ENCODE measurements at places on chromosomes 4 and X.
A peak's percentile ranks its signal among the peaks of the same experiment; 100 is the strongest.

- peak; percentile 41 for DNase-seq
Measured at GRCh38 chr4:110085131-110085530, 113.3 kb downstream of the ELOVL6 start.

GRCh38 chrX:135923353-135923752, 29.8 kb downstream of the SAGE1 start:
- DNase-seq: no peak

DNA sequence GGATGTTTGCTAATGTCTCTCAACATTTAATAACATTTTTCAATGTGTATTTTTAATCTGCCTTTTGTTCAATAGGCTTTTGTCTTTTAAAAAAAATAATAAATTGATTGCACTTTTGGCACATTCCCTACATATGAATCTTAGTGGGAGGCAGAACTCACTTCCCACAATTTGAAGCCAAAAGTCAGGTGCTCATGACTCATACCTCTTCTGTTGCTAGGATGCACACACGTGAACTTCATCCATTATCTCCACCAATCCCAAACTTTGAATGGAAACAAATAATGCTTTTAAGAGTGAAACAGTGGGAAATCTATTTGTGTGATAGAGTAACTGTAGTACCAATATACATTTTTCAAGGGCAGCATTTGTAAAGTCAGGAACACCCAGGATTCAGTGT, 260.5 kb downstream of the IQCM start:
- DNase-seq: no peak

GRCh38 chr4:90515191-90515590, 388.0 kb downstream of the CCSER1 start:
- no peak for DNase-seq

DNA sequence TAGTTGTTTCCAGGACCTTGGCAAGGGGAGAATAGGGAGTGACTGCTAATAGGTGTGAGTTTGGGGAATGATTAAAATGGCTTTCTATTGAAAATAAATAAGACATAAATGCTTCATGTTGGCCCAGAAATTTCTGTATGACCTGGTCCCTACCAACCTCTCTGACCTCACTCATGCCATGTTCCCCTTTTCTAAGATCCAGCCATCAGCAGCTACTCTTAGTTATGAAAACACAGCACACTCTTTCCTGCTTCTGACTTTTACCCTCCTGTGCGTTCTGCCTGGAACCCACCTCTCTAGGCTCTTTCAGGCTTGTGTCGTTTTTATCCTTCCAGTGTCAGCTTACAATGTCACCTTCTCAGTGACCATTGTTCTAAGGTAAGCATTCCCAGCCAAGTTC, 14.8 kb upstream of the CXCL5 start:
- DNase-seq: no peak

DNA sequence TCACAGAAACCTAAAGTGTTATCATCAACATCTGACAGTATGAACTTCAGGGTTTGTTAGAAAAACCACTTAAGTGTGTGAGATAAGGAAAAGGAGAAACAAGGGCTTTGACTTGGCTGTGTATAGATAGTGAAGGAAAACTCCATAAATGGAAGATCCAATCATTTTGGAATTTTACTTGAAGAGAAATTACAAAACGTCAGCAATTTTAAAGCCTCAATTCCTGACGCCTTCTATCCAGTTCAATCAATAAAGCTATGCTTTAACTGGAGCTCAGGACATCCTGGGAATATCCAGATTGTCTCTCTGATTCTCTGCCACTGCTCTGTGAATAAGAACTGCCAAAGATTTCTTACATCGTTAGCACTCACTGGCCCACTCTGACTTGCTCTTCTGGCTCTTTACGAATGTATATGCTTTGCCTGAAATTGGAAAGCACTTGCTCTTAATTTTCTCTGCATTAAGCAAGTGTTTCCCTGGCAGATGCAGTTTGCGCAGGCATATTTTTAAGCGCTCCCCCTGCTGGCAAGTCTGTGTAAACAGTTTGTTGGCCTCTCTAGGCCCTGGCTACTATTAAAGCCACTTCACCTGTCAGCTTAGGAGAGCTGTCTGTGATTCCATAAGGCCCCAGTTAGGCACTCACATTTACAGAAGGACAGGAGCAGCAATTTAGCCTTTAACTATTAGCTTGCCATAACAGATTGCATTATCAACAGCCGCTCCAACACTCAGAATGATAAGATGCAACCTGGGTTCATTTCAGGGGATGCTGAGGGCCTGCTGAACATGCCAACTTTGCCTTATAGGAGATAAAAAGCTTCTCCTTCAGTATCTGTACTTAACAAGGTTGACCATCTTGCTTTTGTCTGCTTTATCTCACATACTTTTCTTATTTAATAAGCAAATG, 251.4 kb upstream of the DDX53 start:
- no peak for DNase-seq

GRCh38 chr4:76799140-76799539, 98.8 kb downstream of the SOWAHB start:
- no peak for DNase-seq

DNA sequence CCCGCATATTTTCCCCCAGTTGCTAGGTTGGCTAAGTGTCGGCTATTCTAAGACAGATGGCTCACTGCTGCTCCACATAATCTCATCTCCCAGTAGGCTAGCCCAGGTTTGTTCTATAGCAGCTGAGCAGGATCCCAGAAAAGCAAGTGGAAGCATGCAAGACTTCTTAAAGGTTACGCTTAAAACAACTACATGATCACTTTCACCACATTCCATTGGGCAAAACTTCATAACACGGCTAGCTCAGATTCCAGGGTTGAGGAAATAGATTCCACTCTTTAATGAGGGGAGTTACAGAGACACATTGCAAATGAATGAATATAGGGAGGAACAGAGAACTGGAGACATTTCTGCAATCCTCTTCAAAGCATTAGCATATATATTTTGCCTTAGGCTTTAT, 12.9 kb upstream of the RAB33B start:
- DNase-seq: no peak

- no peak for DNase-seq
Measured at GRCh38 chr4:77788990-77789389, 30.2 kb downstream of the CNOT6L start.

DNA sequence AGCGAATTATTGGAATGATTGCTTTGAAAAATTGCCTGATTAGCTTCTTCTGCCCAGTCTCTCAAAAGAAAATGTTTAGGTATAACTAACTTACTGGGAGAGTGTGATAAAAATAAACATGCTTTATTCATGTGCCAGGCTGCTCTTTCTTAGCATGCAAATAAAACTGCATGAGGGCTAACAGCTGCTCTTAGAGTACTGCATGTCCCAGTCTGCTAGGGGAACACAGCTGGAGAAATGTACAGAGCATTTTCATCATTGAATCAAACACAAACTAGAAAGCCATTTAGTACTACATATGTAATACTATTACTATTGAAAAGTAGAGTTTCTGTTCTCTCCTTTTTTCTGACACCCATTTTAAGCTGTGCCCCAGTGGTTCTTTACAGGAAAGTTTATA, 726.0 kb downstream of the GRID2 start:
- no peak for DNase-seq

GRCh38 chr4:143403553-143403820, 66.8 kb downstream of the GAB1 start:
- no peak for DNase-seq

- no peak for DNase-seq
Measured at GRCh38 chrX:14028473-14028872, 1.2 kb downstream of the GEMIN8 start.

- DNase-seq: no peak
Measured at GRCh38 chrX:43317378-43317777, 338.7 kb upstream of the MAOA start.

DNA sequence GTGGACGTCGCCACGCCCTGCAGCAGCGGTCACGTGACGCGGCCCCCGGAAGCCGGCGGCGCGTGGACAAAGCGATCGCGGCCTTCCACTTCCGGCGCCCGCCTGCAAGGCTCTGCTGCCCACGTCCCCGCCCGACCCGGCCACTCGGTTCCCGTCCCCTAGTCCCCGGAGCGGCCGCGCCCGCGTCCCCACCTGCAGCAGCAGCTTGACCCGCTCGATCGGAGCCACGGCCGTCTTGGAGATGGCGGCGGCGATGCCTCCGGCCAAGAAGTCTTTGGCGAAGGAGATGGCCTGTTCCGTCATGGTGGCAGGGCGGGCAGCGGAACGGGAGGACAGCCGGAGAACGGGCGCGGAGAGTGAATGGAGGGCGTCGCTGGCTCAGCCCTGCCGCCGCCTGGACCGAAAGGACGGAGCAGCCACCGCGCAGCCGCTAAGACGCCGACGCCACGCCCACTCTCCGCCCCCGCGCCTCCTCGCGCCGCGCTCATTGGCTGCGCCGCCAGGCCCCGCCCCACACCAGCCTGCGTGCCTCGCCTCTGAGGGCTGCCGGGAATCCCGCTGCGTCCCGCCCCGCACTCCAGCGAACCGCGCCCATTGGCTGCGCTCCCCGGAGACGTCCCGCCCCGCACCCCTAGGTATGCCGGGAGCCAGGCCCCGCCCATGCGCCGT, at the start of gene SLC25A6:
Gene SLC25A6 (minus strand): TSS at position 407 of the 669 bp plus-strand sequence. CDS start 104 bp downstream, at position 303.
- DNase-seq: no peak

DNA sequence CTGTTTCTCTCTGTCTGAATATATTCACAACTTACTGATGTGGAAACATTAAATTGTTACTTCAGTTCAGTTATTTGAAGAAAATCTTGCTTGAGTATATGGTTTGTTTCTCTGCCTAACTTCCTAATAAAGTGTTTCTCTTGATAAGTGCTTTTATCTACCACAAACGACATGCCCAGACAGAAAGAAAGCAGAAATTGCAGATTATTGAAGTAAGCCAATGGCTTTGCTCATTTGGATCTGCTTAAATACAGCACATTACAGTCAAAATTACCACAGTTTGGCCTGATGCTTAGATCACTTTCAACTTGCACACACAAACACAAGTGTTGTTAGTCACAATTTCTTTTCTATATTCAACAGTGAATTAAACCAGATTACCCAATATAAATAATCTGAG, 68.0 kb downstream of the ATOH1 start:
- no peak for DNase-seq

- DNase-seq: no peak
Measured at GRCh38 chrX:136679531-136679930, 31.6 kb downstream of the CD40LG start.

GRCh38 chrX:95622200-95622599, 1062.4 kb upstream of the DIAPH2 start:
- DNase-seq: no peak

- DNase-seq: no peak
Measured at GRCh38 chr4:103451341-103451740, 253.2 kb upstream of the CENPE start.

- DNase-seq: no peak
Measured at GRCh38 chr4:47525154-47525819, 40.2 kb downstream of the ATP10D start.

GRCh38 chrX:118355225-118355920, 9.5 kb downstream of the WDR44 start:
- no peak for DNase-seq
